ENCODE measurements at places on chromosomes 12 and 14.
A peak's percentile ranks its signal among the peaks of the same experiment; 100 is the strongest.

DNA sequence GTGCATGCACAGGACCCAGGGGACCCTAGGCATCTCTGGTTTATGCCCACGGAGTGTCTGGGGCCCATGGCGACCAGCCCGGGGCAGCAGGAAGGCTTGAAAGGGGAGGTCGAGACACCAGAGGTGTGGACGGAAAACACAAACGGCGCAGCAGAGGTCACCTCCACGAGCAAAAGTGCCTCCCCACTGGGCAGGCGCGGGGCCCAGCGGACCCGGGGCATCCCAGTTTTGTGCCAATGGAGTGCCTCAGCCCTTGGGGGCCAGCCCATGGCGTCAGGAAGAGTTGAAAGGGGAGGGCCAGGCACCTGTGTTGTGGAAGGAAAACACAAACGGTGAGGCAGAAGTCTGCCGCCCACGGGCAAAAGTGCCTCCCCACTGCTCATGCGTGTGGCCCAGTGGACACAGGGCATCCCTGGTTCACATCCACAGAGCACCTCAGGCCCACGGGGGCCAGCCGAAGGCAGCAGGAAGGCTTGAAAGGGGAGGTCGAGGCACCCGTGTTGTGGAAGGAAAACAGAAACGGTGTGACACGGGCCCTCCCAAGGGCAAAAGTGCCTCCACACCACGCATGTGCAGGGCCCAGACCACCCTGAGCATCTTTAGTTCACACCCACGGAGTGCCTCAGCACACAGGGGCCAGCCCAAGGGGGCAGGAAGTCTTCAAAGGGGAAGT lies 378.8 kb downstream of the ALG10 start:
- DNase-seq = peak; percentile 14

GRCh38 chr12:53078425-53079225 lies 565 bp downstream of the SPRYD3 start:
- no peak for DNase-seq

DNA sequence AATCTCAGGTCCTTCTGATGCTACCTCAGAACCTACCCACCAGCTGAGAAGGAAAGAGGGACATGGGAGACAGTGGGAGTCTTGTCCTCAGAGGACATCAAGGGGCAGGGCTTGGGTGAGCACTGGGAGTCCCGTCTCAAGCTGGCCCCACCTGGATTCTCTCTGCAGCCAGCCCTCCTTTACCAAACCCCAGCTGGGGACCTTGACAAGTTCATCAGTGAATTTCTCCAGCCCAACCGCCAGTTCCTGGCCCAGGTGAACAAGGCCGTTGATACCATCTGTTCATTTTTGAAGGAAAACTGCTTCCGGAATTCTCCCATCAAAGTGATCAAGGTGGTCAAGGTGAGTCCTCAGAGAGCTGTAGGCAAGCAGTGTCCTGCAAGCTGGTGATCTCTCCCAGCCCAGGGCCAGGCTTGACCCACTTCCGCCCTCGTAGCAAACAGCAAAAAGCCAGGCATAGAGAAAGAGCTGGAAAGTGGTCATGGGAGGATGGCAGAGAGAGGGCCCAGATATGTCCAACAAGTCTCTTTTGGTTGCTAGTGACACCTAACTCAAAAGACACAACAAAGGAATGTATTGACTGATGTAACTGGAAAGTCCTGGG lies 14.2 kb upstream of the OAS2 start:
- no peak for DNase-seq

DNA sequence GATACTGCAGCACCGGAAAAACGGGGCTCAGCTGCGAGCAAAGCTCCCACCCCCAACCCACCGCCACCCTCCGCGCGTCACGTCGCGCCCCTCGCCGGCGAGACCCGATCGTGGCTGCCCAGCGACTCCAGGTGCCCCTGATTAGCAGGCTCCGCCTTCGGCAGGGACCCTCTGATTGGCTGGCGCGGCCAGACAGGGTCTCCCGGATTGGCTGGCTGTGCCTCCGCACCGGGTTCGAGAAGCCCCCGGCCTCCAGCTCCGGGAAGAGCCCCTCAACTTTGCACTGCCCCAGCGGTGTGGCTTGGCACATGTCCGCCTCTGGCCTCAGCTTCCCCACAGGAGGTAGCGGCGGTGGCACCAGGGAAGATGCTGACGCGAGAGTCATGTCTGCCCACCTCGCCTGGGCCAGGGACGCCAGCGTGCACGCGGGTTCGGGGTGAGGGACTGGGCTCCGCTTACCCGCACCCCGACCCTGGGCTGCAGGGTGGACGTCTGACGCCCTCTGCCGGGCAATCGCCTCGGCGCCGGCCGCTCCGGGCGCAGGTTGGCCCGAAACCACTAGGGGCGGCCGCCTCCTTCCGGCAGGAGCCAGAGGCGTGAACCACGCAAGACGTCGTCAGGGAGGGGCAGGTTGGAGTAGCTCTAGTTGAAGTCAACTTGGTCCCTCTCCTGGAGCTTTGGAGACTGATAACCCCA lies 498 bp upstream of the RHOF start:
- DNase-seq = peak; percentile 89

- DNase-seq = no peak
These were observed 63.5 kb downstream of the FOXG1 start for GRCh38 chr14:28830115-28830534.

DNA sequence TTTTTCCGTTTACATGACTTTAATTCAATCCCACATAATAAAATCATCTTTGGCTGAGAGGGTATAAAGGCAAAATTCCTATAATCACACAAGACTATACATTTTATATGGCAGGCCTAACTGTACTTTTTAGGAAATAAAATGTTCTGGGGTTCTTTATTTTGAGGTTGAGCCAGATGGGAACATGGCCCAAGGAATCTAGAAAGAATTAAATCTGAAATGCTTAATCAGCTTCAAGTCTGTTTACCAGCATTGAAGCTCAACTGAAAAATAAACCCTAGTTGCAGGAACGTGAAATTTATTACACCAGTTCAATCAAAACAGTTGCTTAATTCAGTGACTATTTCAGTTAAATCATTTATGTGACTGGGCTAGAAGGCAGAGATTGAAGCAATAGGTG lies 191.0 kb upstream of the BTG1 start:
- no peak for DNase-seq

DNA sequence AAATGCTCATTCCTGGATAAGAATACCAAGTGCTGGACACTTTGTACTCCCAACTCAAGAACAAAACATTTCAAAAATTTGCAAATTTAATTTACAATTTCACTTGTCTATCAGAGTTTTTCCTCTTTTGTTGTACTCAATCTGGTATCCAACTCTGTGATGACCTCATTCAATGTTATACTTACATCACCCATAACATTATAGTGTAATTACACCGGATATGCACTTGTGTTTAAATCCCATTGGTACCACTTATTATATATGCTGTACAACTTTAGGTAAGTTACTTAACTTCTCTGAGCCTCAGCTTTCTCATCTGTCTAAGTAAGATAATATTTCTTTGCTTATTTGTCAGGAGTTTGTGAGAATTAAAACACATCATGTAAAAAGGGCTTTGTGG lies 76.6 kb upstream of the KCNJ8 start:
- DNase-seq = no peak

DNA sequence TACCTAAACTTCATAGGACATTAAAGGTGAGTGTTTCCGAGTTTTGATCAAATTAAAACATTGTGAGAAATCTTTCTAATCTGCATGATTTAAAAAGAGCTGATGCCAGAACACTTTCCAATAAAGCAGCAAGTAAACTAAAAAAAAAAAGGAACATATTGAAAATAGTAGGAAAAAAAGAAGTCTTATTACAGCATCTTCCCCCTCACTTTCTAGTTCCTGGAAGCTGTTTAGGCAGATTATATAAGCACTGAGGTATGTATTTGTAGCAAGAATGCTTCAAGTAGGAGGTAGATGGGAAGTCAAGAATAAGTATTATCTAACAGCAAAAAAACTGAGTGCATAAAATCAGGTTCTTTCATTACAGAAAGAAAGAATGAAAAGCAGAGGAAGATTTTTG lies 45.8 kb downstream of the ERO1A start:
- no peak for DNase-seq

DNA sequence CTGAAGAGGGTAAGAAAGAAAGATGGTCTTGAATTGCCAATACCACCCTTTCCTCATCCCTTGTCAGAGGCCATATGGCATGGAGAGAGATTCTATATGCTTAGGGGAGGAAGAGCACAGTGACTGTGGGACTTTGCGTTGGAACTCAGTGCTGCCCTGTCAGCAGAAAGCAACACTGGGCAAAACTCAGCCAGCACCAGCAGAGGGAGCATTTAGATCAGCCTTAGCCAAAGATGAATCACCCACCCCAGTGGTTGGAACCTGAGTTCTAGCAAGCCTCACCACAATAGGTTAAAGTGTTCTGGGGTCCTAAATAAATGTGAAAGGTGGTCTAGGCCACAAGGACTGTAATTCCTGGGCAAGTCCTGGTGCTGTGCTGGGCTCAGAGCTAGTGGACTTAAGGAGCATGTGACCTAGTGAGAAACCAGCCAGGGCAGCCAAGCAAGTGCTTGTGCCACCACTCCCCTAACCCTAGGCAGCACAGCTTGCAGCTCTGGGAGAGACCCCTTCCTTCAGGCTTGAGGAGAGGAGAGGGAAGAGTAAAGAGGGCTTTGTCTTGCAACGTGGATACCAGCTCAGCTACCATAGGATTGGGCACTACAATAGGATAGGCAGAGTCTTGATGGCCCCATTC lies 11.4 kb upstream of the BCAT1 start:
- no peak for DNase-seq

DNA sequence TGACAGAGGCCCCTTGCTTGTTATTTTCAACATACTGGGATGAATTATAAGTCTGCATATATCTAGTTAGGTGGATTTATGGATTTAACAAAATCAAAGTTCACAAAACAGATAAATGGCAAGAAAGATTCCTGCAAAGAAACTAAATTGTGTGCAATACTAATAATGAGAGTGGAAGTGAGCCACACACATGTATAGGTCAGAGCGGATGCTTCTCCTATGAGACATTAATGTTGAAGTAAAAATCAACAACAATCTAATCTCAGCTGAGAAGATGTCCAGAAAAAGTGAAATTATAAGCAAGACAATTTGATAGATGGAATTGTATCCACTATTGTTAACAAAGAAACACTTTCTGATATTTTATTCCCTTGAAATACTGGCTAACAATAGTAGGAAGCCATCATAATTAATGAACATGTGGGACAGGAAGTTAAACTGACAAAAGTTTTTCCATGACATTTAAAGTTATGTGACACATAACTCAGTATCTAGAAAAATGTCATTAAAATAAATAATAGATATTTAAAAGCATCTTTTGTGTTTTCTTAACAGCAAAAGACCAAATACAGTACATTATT lies 39.7 kb downstream of the RAD51B start:
- no peak for DNase-seq

DNA sequence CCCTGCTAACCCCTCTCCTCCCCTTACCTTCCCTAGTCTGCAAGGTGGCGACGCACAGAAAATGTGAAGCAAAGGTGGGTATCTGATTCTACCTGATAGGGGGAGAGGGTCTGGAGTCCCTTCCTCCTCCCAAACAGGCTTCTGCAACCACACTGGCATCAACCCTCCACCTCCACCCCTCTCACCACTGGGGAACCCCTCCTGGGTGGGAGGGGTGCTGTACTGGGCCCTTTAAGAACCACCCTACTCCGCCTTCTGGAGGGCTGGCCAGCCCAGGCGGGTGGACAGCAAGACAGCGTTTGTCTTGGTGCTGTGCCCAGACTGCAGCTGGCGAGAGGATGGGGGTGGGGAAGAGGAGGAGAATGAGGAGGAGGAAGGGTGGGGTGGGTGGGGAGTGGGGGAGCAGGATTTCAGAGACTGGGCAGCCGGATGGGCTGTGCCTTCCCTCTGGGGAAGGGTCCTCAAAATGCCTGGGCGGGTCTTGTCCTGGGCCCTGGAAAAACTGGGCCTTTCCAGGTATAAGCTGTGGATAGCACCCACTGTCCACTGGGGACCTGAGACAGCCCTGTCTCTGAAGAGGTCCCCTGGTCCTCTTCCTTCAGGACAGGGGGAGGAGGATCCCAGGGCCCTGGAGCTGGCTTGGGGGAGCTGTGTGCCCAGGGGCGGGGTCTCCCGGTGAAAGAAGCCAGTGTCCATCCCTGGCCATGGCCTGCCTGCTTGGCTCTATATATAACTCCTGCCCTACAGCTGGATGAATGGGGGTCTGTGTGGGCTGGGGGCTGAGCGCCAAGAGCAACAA lies 2.8 kb downstream of the TNS2 start:
- peak; percentile 76 for DNase-seq

GRCh38 chr12:68804657-68805591 lies 3.1 kb upstream of the MDM2 start:
- DNase-seq = no peak

GRCh38 chr14:90023176-90023896 lies 38.5 kb upstream of the KCNK13 start:
- DNase-seq = no peak

DNA sequence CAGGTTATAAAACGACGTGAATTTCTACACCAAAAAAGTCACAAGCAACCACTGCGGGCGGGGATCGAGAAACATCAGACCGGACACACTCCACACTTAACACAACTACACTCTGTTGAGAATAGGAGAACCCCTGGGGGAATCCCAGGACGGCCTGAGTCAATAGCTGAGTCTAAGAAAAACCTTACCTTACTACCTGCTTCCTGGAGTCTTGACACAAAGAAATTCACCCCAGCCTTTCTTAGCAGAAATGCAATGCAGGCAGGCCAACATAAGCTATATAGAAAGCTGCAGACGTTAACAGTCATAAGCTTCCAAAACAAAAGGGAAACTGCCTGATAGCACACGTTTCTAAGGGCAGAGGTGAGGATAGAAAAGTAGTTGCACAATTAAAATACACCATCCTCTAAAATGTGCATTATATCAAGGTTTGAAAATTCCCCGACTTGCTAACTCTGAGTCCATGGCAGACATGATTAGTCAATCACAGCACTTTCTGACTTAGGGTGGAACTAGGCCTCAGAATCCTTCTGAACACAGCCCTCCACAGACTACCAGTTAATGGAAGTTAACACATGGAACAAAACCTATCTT lies 68.0 kb downstream of the CCDC88C start:
- no peak for DNase-seq

- peak; percentile 60 for DNase-seq
These were observed 114.1 kb downstream of the KIF26A start for GRCh38 chr14:104252256-104253215.

- DNase-seq = no peak
These were observed 70.4 kb downstream of the ARL6IP4 start for GRCh38 chr12:123050913-123051312.

- no peak for DNase-seq
These were observed 51.4 kb downstream of the VCPKMT start for GRCh38 chr14:50064993-50065392.
